ENCODE measurements at places on chromosomes 12 and 14.

DNA sequence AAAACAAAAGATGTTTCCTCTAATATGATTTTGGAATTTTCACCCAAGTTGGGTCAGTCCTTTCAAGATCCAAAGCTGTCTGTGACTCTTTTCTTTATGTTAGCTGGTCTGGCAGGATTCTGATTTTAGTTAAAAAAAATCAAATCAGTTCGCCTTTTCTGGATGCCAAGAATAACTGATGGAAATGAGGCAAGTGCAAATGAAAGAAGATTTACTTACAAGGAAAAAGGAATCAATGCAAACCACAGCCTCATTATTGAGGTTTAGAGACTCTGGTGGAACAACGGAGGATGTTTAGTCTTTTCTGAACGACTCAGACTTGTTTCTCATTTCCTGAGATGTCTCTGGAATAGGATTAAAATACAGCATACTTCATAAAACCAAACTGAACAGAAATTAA is 117.0 kb upstream of the DYRK2 start:
- DNase-seq, result no peak

DNA sequence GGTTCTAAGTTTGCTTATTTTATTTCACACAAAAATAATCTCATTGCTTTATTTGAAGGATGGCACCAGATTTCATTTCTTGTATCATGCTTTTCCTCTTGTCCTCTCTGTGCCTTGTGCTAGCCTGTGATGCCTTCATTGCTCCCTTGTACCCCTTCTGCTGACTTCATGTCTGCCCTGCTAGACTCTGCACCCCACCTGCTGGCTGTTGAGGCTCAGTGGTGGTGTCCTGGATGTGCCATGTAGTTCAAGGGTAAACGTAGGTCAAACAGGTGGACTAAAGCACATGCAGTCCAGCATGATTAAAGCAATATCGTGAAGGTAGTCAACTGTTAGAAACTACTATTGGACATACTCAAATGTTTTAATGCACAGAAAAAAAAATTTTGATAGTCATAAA is 21.6 kb downstream of the MRPS35 start:
- DNase-seq, result no peak

DNA sequence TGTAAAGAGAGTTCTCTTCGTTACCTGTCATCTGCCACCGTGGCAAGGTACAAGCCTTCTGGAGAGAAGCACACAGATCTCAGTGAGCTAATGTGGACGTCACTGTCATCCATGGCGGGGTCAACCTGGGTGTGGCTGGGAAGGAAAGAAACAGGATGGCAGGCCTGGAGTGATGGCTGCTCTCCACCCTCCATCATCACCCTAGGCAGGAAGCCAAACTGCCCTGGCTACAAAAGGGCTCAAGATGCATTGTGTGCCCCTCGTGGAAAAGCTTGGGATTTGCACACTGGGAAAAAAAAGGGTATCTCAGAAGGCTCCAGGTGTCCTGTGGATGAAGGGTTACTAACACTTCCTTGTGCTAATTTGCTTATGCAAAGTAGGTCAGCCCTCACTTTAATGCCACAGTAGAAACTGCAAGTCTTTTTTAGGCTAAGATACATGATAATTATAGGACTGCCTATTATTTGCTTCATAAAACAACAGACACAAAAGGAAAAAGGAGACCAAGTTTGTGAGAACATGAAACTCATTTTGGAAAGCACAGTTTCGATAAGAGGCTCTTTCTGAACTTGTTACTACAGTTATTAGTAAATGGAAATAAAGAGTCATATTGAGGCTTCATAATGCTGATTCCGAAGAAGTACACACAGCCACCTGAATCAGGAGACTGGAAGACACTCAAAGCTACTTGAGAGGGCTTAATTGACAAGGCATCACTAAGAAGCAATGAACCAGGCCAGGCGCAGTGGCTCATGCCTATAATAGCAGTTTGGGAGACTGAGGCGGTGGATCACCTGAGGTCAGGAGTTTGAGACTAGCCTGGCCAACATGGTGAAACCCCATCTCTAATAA is 18.9 kb downstream of the RFC5 start:
- no peak for DNase-seq

DNA sequence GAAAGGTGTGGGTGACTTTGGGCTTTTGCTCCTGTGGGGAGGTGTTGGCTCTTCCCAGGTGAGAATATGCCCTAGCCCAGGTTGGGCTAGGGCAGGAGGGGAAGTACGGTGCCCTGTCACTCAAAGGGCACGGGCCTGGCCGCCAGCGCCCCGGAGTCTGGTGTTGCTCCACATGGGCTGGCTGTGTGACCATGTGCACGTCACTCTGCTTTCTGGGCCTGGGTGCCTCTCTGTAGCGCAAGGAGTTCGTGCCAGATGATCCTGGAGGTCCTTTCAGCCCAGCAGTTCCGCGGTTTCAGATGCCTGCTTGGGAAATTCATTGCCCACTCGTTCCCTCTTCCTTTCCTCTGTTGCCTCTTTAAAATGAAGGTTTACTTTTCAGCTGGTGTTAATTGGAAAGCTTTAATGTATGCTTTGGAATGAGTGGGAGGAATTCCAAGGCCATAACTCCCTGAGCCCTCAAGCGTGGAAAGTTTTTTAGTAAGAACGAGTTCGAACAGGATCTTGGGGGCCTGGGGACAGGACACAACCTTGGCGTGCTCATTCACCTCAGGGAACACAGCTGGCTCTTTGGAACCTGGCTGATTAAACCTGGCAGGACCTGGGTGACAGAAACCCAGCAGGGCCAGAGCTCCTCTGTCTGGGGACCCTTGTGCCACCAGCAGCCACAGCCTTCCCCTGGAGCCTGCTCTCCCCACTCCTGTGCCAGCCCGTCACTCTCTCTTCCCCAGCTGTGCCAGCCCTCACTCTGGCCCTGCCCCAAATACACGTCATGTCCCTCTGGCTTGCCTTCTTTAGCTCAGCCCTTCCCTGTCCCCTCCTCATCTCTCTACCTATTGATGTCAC is 42.8 kb downstream of the TSPAN9 start:
- DNase-seq, result no peak

GRCh38 chr12:97229004-97229403 is 233.6 kb upstream of the RMST start:
- no peak for DNase-seq

- no peak for DNase-seq
These were observed 4.8 kb upstream of the SCARB1 start for GRCh38 chr12:124868252-124869058.

Data from activated effector memory CD4-positive, alpha-beta T cell treated with Interleukin-2 at 50 U/mL for 16 hours (primary cell).